Activated CD4-positive, alpha-beta T cell treated with anti-CD3 and anti-CD28 coated beads, Interleukin-2, Interleukin-6, amounts not matched to agents 100 ng/mL and 50 ng/mL, durations not matched to agents 16 hours and 8 hours (primary cell): ENCODE measurements at places on chromosomes 12 and 14.
A peak's percentile ranks its signal among the peaks of the same experiment; 100 is the strongest.

DNA sequence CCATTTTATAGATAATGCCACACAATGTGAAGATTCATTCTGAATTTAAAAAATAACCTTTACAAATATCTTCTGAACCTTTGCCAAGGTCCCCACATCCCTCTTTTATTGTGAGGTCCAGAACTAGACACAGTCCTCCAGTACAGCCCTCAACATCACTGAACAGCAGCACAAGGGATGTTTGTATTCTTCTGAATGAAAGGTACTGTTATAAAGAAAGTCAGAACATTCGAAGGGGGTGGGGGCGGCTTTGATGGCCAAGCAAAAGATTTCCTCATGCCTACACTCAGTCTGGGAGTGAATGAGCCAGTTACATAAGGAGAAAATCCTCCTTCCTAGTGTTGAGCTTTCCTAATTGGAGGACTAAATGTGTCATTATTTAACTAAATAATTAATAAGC lies 77.3 kb downstream of the PPM1A start:
- DNase-seq = no peak

GRCh38 chr12:114355389-114356088 lies 50.4 kb downstream of the TBX5 start:
- peak; percentile 2 for DNase-seq

- no peak for DNase-seq
Measured at GRCh38 chr12:84698576-84699333, 213.8 kb downstream of the SLC6A15 start.

GRCh38 chr14:59316151-59316830 lies 127.8 kb downstream of the DAAM1 start:
- no peak for DNase-seq

DNA sequence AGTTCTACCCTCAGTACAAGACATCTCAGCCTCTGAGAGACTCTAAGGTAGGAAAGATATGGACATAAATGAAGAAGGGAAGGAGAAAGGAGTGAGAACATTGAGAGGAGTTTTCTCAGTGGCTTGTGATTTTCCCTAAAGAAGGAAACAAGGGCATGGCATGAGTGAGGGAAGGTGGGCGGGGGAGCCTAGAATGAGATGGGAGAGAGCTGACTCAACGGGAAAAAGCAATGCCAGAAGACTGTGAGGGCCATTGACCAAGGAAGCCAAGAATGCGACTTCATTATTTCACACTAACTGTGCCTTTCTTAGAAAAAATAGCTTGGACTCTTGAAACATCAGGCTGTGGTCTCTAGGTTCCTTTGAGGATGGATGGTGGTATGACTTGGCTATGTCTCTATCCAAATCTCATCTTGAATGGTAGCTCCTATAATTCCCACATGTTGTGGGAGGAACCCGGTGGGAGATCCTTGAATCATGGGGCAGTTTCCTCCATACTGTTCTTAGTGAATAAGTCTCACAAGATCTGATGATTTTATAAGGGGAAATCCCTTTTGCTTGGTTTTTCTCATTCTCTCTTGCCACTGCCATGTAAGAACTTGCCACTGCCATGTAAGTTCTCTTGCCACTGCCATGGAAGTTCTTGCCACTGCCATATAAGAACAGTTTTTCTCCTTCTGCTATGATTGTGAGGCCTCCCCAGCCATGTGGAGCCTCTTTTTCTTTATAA lies 279.6 kb downstream of the NUAK1 start:
- DNase-seq = no peak

GRCh38 chr14:71060274-71060673 lies 153.0 kb downstream of the PCNX1 start:
- DNase-seq = no peak

DNA sequence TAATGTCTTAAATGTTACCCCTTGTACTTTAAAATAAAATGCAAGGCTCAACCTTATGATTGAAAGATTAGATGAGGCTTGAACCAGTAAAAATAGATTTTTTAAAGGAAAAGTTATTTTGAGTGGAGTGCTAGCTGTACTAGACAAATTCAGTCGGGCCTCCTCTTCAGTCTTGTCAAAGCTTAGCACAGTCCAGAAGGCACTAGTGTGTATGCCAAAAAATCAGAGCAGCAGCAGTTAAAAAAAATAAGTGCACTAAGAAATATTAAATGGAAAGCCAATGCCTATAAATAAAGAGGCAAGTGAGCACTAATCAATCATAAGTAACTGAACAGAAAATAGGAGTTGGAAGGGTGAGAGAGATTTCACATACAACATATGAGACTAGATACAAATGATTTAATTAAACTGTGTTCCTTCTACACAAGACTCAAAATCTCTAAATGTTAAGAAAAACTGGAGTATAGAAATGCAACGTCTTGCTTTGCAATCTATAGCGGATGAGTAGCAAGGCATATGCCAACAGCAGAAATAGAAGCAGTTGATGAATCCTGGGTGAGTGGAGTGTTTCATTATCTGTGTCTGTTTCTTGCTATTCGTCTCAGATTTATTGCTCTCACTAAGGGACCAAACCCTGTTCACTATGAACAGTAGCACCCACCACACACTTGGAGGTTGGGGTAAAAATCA lies 172.1 kb downstream of the ETNK1 start:
- DNase-seq = no peak

- no peak for DNase-seq
Measured at GRCh38 chr14:99668307-99669295, 15.5 kb upstream of the CYP46A1 start.

DNA sequence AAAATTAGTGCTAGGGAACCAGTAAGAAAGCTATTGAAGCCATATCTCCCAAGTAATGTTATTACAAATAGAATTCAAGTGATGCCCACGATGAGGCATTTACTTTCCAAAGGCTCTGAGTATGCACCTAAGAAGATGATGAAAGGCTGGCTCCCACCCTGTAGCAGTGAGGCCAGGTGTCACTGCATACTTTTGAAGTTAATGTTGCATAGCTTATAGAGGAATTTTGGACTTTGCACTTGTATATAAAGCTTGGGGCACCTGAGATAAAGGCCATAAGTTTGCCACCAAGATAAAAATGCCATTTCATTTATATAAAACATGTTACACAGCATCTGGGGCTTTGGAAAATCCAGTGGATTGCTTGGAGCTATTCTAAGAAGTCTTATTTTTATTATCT lies 96.2 kb downstream of the PTPRB start:
- no peak for DNase-seq

- DNase-seq = peak; percentile 17
Measured at GRCh38 chr12:3655328-3655900, 97.5 kb downstream of the CRACR2A start.

- DNase-seq = no peak
Measured at GRCh38 chr14:96867634-96868033, 70.5 kb downstream of the VRK1 start.

- no peak for DNase-seq
Measured at GRCh38 chr12:51335931-51336330, 10.5 kb downstream of the CELA1 start.

- peak; percentile 40 for DNase-seq
Measured at GRCh38 chr12:47078733-47079467, 521 bp upstream of the PCED1B start.

- no peak for DNase-seq
Measured at GRCh38 chr12:30023186-30023585, 239.4 kb upstream of the TMTC1 start.

DNA sequence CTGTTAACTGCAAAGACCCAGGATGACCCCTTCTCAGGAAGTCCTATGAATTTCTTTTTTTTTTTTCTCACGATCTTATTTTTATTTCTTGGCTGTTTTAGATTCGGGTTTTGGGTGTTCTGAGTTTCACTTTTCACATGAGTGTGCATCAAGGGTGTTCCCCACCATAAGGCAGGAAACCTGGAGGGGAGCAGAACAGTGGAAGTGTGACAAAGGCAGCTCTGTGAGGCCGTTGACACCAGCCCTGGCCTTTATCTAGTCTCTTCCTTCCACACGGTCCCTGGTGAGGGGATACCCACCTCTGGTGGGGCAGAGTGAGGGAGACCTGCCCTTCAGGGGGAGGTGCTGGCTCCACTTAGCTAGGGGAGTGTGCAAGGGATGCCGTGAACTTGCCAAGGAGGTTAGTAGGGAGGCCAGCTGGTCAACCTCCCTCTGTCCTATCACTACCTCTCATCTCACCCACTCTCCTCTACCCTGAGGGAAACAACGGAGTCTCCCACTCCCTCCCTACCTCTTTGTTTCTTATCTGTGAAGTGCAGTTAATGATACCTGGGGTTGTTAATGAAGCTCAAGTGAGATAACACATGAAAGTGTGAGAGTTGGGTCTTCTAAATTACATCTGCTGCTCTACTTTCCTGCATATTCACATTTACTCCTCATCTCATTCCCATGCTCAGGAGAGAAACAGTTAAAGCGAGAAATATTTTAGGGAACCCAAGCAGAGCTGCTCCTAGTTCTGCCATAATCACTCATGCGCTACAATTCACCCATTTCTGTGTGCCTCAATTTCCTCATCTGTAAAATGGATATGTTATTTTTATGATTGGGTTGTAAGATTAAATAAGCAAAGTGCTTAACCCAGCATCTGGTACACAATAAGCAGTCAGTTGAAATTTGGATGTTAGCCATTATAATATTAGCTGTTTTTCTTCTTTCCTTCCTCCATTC lies 4.4 kb upstream of the GALNT6 start:
- DNase-seq = peak; percentile 69

DNA sequence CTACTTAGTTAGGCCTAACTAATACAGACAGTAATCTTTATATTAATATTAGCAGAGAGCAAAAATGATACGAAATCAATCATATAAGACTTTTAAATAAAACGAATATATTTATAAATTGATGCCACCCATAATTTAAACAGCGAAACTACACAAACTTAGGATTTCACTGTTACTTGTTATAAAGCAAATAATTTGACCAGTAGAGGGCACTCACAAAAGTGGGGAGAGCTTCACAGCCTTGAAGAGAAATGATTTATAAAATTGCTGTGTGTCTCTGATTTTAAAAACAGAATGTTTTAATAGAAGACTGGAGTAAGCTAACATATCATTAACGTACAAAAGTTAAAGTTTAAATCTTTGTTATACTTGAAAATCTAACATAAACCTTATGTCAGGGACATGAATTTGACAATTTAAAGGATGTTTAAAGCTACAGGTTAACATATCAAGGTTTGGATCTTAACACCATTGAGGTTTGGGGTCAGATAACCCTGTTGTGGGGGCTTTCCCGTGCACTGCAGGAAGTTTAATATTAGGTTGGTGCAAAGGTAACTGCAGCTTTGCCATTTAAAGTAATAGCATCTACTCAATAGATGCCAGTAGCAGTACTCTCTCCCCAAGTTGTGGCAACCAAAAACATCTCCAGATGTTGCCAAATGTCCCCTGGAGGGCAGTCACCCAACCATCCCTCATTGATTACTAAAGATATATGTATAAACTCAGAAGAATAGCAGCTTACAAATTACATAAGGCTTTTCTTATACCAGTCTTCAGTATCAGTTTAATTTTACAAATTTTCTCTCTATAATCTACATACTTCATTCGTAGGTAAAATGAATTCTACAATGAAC lies 9.3 kb downstream of the KRAS start:
- peak; percentile 46 for DNase-seq

DNA sequence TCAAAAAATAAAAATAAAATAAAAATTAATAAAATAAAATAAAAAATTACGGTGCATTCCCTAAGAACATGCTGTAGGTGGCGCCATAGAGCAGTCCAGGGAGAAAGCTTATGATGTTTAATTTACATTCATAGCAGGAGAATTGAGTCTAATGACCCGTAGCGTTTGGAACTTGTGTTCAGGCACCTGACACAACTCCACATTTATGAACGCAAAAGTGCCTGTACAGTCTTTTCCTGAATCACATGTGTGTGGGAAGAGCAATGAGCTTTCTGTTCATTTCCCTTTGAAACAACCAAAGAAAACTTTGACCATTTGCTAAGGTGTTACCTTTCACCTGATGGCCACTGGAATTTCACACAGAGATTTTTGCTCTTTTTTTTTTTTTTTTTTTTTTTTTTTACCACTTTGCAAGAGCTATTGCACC lies 60.6 kb upstream of the KCNA1 start:
- DNase-seq = peak; percentile 28

DNA sequence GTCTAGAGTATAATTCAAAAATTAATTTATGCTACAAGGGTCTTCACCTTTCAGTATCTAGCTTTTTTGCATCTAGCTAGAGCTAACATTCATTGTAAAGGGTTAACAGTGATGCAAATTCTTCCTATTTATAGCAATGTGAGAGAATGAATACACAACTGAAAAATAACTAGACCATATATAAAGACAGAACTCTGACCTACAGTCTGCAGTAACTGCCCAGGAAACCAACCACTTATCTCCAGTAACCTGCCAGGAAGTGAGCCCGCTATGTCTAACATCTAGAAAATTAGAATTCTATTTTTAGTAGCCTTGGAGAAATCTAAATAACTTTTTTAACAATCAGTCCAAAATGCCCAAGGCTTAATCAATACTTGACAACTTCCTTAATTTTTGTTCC lies 1021.9 kb downstream of the LRFN5 start:
- DNase-seq = no peak

- DNase-seq = no peak
Measured at GRCh38 chr12:110024051-110024450, 24.3 kb downstream of the C12orf76 start.

GRCh38 chr12:94909663-94910062 lies 93.8 kb downstream of the NDUFA12 start:
- no peak for DNase-seq

DNA sequence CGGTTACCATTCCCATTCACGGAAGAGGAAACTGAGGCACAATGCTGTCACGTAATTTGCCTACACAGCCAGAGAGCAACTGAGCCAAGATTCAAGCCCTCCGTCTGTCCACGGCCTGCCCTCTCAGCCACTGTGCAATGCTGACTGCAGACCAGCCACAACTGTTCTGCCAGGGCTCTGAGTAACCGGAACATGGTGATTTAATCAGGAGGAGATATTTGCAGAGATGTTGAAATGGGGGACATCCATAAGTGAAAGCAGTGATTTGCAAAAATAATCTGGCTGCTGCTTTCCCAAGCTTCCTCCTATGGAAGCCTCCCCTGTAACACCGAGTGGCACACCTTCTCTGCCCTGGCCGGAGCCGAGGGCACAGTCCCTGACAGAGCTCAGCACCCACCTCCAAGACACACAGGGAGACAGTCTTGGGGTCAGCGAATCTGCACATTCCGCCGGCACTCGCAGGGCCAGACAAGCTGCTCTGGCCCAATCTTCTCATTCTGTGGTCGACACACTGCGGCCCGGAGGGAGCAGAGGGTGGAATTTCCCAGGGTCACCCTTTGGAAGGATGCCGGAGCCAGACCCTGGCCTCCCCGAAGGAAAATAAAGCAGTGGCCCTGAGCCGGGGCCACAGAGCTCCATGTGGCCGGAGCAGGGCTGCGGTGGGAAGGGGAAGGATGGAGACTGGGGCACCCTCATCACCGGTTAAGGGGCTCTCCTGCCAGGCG lies 158.2 kb upstream of the DIO3 start:
- DNase-seq = no peak

DNA sequence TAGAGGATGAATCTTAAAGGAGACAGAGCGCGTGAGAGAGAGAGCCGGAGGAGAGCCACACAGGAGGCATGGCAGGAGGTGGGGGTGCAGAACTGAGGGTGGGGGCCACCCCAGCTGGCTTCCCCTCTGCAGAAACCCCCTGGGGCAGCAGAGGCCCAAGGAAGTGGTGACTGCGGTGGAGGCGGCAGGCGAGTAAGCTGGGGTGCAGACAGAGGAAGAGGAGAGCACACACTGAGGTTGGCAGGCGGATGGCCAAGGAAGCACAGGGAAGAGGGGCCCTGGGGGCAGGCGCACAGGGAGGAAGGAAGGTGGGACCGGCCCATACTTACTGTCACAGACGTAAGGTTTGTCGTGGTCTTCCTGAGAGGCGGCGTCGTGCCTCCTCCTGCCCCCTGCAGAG lies 179.8 kb downstream of the DPF3 start:
- DNase-seq = peak; percentile 37
